ENCODE measurements at places on chromosomes 2 and 18. TPM values are rescaled to one million over a fixed set of nuclear protein-coding genes. Genes with fewer than 3 reads are reported as not detected.

Gene SERPINB13
- total RNA-seq, result not detected

Gene BOLL
- not detected for total RNA-seq

Gene IL36G
- not detected for total RNA-seq

Gene ABCB6
- 31.2 TPM for total RNA-seq

Data from A549 treated with GW870086 at 1 μM for 4 hours (cell line).